ENCODE measurements at places on chromosomes 13 and 19.
A peak's percentile ranks its signal among the peaks of the same experiment; 100 is the strongest.

DNA sequence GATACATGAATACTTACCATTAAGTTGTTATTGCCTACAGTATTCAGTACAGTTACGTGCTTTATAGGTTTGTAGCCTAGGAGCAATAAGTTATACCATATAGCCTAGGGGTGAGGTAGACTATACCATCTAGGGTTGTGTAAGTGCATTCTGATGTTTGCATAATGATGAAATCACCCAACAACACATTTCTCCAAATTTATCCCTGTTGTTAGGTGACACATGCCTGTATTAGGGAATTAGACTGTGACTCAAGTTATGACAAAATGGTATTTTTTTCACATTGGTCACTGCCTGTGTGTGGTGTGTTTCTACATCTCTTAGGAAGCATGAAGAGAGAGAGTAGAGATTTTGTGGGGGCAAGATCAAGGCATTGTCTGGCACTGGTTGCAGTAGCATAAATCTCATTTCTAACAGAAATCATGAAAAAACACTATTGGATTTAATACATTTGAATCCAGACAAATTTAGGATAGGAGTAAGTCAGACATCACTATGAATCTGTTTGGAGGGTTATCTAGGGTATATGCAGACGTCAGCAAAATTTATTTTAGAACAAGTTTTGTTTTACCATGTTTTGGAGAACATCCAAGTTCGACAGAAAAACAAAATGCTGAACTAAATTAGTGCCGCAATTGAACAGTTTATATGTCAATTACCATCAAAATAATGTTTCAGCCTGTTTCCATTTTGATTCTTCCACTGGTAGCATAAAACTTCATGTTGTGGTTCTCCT, 332.1 kb downstream of the LMO7 start:
- peak; percentile 33 for DNase-seq

DNA sequence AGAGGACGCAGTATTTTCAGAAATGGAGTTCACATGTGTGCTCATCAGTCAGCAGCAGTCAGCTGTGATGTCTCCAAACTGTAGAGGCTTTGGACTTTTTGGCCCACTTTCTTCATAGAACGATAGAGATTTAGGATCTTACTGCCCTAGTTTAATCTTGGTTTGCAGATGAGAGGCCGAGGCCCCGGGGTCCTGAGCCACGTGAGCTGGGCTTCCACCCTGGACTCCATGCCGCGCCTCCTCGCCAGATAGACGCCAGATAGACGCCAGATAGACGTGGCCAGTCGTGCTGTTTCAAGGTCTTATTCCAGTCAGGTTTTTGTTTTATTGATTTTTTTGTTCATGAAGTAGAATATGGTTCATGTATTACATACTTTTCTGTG, 11.7 kb upstream of the MCF2L start:
- no peak for DNase-seq

GRCh38 chr13:98549006-98549727, 27.7 kb downstream of the STK24 start:
- peak; percentile 84 for DNase-seq

DNA sequence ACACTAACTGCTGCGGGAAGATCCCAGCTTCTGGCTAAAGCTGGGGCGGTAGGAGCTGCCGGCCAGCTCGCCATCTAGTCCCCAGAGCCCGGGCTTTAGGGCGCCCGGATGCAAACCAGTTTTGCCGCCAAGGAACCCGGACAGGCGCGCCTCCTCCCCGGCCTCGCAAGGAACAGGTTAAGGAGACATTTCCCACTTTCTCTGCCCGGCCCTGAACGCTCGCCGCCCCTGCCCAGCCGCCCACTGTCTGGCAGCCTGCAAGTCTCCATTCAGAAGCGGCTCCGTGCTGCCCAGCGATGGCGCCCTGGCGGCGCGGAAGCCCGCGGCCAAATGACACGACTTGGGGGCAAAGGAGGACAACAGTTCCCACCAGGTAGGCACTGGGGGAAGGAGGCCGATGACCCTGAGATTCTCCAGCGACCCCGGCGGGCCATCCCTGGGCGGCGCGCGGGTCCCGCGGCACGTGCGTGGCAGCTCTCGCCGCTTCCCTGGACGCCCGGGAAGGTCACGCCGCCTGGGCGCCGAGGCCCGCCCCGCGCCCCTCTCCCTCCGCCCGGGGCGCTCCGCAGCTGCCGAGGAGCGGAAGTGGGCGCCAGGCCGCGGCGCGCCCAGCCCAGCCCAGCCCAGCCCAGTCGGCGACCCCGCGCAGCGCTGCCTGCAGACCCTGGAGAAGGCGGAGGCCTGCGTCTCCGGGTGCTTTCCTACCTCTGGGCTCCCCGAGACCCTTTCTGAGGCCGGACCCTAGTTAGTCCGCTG, 42.2 kb upstream of the HNRNPA1L2 start:
- peak; percentile 12 for DNase-seq

GRCh38 chr13:52925251-52925650, 76.8 kb upstream of the PCDH8 start:
- no peak for DNase-seq

- peak; percentile 71 for DNase-seq
Measured at GRCh38 chr13:79457948-79458347, 23.0 kb upstream of the NDFIP2 start.

GRCh38 chr19:49631014-49631588, 8.8 kb downstream of the RRAS start:
- DNase-seq = no peak
